Activated naive CD4-positive, alpha-beta T cell treated with anti-CD3 and anti-CD28 coated beads for 36 hours (primary cell): ENCODE measurements at places on chromosomes 11 and 22. TPM values are rescaled to one million over a fixed set of nuclear protein-coding genes. Genes with fewer than 3 reads are reported as not detected.

Gene IL10RA
- total RNA-seq, result 11.3 TPM

Gene ART1
- not detected for total RNA-seq

GRCh38 chr11:93132836-93133235 lies 65.0 kb downstream of the SLC36A4 start:
- no peak for DNase-seq

DNA sequence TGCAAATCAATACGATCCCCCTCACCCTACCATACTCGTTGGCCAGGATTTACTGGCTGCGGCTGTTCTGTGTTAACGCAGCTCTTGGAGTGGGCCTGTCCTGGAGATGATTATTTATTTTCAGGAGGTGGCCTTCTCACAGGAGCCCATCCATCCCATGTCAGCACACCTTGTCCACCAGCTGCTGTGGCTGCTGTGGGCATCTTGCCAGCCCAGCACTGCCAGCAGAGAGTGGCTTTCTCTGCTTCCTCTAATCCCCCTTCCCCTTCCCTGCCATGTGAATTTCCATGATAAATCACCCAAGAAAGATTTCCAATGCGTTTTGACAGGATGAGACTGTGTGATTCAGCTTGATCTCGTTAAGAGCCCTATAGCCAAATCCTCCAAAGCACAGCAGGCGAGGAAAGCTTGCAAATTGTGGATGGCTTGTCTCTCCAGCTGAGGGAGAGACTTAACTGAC lies 309.1 kb upstream of the C11orf87 start:
- DNase-seq, result no peak

- DNase-seq, result no peak
Measured at GRCh38 chr11:4178813-4179662, 84.4 kb downstream of the RRM1 start.
